ENCODE measurements at places on chromosomes 3 and 15. TPM values are rescaled to one million over a fixed set of nuclear protein-coding genes. Genes with fewer than 3 reads are reported as not detected.

The GOLGA8J gene
- not detected for polyA plus RNA-seq

The KLF13 gene
- polyA plus RNA-seq = 59.8 TPM

The SCG3 gene
- not detected for polyA plus RNA-seq

The EFHB gene
- polyA plus RNA-seq = 0.58 TPM

The SLC27A2 gene
- polyA plus RNA-seq = 0.31 TPM

The ABHD10 gene
- 13.2 TPM for polyA plus RNA-seq

The SRP14 gene
- 272 TPM for polyA plus RNA-seq

The GOLGA6B gene
- not detected for polyA plus RNA-seq

The MYH15 gene
- polyA plus RNA-seq = 1.3 TPM

The HDC gene
- not detected for polyA plus RNA-seq
